ENCODE measurements at places on chromosomes 5 and 9. TPM values are rescaled to one million over a fixed set of nuclear protein-coding genes. Genes with fewer than 3 reads are reported as not detected.

DNA sequence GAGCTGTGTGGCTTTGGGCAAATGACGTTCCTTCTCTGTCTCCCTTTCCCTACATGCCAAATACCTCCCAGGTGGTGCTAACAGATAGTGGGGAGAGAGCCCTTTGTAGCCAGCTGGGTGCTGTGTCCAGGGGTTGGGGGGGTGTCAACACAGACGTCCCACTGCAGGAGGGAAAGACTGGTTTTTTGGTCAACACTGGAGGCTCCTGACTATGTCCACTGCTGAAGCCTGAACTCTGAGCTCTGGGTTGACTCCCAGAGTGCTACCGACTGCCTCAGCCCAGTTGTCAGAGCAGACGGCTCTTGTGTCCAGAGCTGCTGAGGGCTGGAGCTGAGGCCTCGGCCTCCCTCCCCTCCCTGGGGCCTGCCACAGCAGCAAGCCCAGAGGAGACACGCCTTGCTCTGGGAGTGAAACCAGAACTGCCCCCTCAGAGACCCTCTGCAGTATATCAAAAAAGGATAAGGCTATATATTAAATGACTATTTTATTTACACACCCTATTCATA lies 14.8 kb upstream of the SLC25A51 start:
- no peak for DNase-seq

DNA sequence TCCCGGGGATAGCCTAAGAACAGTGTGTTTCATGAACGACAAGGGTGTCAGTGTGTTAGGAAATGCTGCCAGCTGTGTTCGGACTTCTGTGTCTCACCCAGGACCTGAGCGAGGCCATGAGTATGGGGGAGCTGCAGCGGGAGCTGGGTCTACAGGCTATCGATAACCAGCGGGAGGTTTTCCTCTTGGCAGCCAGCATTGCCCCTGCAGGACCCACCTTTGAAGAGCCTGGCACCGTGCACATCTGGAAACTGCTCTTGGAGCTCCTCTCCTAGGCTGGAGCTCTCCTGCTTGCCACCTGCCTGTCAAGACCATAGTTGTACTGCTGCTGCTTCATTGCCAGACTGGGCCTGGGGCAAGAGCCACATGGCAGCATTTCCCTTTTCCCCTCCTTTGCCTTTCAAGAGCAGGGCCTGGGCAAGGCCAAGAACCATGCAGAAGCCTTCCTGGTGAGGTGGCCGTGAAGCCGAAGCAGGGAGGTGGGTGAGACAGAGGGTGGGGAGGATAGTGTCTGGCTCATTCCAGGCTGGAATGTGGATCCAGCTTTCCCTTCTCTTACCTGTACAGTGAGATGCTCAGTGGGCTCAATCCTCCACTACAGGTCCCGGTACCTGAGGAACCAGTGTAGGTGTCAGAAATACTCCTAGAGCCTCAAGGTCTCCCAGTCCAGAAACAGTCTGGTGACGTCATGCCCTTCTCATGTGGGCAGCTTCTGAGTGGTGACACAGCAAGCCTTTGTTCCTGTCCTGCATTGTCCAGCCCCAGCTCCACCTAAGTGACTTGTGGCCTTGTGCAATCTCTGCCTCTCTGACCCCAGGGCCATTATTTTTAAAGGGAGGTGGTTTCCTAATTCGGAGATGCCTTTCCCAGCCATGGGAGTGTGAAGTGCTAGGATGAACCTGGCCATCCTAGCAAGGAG lies 6.6 kb downstream of the ARL10 start:
- DNase-seq = no peak

DNA sequence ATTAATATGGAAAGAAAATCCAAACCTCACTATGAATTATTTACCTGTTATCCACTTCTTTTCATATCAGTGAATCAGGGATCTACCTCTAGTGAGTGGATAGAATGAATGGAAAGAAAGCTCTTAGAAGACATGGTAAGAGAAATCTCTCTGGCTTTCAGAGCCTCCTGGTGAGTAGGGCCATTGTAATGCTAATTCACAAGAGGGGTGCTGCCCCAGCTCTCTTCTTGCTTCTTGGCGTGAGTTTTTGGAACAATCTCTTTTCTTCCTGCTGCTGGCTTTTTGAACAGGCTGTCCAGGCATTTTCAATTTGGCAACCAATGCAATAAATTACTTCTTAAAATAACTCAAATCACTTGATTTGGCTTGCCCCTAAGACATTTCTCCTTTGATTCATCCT lies 49.9 kb upstream of the KCNN2 start:
- DNase-seq = no peak

GRCh38 chr9:115250621-115251032 lies 132.7 kb upstream of the TNC start:
- peak; percentile 60 for DNase-seq

GRCh38 chr5:161314033-161314432 lies 232.5 kb downstream of the GABRB2 start:
- no peak for DNase-seq

Gene HMHB1
- not detected for total RNA-seq

Gene ABL1
- 66.1 TPM for total RNA-seq

All from GM23248 (cell line).